ENCODE measurements at places on chromosomes 12 and 14.

GRCh38 chr12:109029411-109029810 is 8.5 kb upstream of the SVOP start:
- no peak for DNase-seq

GRCh38 chr14:72318648-72319047 is 386.4 kb downstream of the RGS6 start:
- no peak for DNase-seq

DNA sequence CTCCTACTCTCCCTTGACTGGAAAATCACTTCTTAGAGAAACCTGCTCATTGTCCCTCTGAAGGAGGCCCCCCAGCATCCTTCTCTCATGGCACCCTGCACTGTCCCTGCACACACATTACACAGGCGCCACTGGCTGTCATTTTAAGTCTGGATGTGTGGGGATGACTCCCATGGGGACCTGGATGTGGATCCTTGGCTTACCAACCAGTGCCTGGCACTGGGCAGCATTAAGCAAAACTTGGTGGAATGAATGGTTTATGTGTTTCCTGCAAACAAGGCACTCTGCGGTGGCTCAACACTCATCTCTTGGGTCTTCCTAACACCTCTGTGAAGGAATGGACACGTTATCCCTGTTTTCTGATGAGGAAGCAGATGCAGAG is 162.4 kb downstream of the RBM19 start:
- DNase-seq = no peak

DNA sequence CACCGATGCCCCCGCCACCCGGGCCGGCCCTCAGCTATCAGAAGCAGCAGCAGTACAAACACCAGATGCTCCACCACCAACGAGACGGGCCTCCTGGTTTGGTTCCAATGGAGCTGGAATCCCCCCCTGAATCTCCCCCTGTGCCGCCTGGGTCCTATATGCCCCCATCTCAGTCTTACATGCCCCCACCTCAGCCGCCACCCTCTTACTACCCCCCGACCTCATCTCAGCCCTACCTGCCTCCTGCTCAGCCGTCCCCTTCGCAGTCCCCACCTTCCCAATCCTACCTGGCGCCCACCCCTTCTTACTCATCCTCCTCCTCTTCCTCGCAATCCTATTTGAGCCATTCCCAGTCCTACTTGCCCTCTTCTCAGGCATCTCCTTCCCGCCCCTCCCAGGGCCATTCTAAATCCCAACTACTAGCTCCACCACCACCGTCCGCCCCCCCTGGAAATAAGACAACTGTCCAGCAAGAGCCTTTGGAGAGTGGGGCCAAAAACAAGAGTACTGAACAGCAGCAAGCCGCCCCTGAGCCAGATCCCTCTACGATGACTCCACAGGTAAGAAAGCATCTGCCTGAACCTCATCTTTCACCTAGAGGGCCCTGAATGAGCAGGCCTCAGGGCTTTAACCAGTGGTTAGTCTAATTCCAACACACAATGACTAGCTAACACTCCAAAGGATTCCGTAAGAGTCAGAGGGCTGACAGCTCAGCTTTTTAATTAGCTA is 851 bp downstream of the YLPM1 start:
- no peak for DNase-seq

DNA sequence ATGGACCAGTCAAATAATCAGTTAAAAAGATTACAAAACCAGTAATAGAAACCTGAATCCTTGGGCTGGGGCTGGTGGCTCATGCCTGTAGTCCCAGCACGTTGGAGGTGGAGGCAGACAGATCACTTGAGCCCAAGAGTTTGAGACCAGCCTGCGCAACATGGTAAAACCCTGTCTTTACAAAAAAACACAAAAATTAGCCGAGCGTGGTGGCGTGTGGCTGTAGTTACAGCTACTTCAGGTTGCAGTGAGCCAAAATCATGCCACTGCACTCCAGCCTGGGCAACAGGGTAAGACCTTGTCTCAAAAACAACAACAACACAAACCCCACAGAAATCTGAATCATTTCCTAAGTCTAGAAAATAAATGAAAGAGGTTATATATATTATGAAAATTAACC is 100.6 kb downstream of the HEATR5A start:
- DNase-seq = no peak

GRCh38 chr12:109458086-109458485 is 19.0 kb downstream of the KCTD10 start:
- no peak for DNase-seq

DNA sequence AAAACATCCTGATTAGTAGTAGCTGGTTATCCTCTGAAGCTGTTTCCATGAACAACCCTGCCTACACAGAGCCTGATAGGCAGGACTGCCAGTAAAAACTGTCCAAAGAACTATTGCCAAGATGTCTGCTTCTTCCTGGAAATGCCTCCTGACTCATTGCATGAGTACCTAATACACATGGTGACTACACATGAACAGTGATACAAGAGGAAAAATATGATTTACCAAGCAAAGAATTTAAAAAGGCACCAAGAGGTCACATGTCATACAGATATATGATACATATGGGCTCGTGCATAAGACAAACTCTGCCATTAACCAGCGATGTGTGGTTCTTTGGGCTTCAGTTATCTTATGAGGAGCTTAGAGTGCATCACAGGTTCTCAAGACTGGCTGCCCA is 552.3 kb downstream of the SLC16A7 start:
- DNase-seq = no peak

DNA sequence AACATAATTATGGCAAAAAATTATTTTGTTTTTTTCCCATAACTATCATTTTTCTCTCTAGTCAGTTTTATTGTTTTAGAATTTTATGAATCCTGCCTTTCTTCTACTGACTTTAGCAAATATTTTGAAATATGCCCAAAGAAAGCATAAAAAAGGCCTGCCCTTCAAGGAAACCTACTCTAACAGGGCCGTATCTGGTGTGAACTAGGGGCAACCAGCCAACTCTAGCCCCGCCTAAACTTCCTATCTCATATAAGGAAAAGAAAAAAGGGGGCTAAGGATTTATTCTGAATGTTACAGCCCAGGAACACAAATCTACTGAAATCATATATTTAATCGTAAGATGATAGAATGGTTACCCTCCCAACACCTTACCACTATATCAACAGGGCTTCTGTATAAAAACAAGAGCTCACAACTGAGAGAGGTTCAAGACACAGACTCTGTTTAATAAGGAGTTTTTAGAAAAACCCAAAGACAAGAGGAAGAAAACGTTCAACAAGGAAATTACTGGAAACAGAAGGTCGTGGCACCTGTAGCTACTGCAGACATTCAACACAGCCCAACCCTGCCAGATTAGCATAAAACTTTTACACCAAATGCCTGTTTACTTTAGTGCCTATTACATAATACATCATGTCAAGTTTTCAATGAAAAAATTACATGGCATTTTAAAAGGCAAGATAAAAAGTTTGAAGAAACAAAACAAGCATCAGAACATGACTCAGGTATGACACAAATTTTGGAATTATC is 12.9 kb upstream of the EPYC start:
- peak; percentile 45 for DNase-seq

- DNase-seq = no peak
These were observed 299.6 kb downstream of the DPF3 start for GRCh38 chr14:72594099-72594901.

- DNase-seq = no peak
These were observed 40.2 kb upstream of the FBRSL1 start for GRCh38 chr12:132449565-132450417.

DNA sequence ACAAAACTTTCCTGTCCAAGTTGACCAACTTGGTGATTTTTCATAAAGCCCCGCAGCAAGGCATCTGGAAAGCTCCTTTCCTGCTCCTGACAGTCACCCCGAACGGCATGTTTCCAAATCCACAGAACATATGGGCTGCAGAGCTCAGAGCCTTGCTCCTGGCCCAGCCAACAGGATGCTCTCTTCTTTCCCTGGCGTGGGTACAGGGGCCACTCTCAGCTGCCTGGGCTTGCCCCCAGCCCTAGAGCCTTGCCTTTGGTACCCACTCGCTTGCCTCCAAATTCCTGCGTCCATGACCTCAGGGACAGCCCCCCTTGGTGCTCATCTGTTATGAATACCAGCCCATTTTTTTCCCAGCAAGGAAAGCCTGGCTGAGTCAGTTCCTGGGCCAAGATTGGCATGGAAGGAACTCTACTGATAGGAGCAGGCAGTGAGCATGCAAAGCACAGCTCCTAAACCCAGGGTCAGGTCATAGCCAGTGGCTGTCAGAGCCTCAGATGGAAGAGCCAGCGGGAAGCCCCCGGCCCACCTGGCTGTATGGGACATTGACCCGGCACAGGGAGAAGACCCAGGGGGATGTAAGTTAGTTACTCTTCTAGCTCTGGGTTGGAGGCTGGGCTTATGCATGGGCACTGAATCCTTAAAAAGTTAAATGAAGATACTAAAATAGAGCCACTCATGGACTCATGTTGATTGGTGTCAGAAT is 105.3 kb upstream of the RTL1 start:
- DNase-seq = peak; percentile 44

GRCh38 chr12:114821570-114821969 is 137.6 kb upstream of the TBX3 start:
- no peak for DNase-seq

- no peak for DNase-seq
These were observed 143.1 kb downstream of the TPH2 start for GRCh38 chr12:72081777-72082176.

All from heart left ventricle (tissue), 16 donors.